ENCODE measurements at places on chromosomes 11 and 22.

GRCh38 chr22:19940536-19941364 is 822 bp upstream of the COMT start:
- DNase-seq: no peak

DNA sequence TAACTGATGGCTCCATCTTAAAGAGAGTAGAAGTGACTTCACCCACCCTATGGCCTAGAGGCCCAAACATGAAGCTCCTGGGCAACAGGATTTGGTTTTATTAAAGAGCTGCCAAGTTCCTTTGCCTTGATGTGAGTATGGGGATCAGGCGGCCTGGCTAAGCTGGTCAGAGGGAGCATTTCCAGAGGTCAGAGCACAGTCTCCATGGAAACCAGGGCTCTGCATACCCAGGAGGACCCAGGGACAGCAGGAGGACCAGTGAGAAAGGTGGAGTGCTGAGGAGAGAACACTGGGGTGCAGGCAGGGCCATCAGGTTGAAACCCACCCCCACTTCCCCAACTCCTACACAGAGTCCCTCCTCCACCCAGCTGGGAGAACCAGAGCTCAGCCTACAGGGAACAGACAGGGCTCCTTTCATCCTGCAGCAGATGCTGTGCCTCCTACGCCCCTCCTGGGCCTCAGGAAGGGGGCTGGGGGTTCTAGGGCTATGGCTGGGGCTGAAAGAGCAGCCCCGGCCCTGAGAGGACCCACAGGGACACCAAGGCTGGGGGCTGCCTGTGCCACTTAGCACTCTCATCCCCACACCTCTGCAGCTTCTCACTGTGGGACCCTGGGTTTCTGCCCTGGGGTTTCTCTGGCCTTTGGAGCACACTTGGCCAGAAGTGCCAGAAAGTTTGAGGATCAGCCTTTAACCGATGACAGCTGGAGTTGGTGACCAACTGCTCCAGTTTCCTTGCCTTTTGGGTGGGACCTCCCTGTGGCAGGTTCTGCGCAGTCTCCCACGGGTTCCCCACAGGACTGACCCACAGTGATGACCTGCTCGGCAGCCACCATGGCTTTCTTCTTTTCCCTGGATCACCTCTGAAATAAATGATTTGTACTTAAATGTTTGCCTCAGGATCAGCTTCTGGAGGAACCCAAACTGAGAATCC is 13.8 kb upstream of the P2RY6 start:
- no peak for DNase-seq

DNA sequence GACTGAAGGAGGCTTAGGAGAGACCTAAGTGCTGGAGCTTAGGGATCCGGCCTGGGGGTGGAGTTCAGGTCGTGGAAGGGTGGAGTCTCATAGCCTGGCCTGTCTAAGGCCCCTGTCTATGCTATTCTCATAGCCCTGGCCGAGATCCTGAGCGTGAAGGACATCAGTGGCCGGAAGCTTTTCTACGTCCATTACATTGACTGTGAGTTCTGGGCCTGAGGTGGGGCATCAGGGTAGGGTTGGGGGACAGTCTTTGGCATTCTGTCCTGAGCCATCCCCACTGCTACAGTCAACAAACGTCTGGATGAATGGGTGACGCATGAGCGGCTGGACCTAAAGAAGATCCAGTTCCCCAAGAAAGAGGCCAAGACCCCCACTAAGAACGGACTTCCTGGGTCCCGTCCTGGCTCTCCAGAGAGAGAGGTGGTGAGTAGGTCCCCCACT is 603 bp downstream of the KAT5 start:
- no peak for DNase-seq

DNA sequence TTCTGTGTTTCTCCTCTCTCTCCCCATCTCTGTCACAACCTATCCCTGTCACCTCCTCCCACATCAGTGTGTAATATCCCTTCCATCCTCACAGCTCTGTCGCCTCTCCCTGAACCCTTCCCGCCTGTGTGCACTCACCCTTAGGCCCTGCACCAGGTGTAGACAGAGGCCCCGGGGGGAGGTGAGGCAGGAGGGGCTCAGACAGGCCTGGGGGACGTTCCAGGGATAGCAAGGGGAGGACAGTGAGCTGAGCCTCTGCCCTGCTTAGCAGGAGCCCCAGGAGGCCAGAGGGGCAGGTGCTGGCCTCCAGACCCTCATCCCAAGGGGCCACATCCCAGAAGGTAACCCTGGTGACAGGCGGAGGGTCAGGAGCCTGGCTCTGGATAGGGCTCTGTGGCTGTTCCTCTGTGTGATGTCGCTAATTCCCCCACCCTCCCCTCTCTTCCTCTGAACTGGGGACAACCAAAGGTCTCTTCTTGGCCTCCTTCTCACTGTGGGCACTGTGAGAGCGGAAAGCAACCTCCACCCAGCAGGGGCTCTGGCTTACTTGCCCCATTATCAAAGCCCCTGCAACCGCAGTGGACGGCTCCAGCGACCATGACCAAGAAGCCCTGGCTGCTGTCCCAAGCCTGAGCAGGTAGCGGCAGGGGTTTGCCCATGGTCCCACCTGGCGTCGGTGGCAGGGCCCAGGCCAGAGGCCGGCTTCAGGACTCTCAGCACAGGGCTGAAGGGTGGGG is 35.7 kb downstream of the KCNJ4 start:
- no peak for DNase-seq

DNA sequence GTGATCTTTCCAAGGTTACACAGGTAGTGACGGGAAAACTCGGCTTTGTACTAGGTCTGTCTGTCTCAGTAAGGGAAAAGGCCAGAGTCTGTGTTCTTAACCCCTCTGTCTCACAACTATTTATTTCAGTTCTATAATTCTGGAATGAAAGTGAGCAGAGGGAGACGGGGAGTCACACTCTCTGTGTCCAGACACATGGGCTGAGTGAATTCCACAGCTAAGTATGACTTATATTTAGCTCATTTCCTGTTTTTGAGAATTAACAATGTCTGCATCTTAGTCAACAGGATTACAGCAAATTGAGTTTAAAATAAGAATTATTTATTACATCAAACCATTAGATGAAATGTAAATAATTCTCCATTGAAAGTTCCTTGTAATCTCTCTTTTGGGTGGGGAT is 62.5 kb upstream of the OR4B1 start:
- DNase-seq: no peak

DNA sequence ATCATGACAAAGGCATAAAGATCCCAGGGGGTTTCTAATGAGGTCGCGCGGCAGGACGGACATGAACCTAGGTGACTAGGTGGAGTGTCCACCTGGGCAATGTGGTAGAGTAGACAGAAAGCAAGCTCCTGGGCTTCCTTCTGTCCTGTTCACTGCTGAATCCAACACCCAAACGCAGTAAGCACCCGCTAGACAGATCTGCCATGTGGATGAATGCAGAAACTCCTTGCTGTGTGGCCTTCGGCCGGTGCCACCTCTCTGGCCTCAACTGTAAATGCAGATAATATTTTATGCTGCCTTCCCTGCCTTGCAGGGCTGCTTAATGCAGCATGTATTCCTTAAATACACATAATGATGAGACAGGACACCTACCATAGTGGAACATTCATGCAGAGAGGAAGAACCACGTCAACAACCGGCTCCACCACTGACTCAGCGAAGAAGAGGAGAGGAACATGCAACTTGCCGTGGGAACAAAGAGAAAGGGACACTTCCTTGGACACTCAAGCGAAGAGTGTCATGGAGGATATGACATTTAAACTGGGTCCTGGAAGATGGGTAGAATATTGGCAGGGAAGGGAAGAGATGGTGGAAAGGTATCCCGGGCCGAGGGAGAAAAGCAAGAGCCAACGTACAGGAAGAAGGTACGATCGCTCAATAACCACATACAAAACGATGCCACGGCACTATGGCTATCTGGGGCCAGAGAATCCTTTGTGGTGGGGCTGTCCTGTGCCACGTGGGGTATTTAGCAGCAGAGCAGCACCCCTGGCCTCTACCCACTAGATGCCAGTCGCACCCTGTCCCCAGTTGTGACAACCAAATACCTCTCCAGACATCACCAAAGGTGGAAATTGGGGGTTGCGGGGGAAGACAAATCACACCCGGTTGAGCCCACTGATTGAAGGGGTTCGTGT is 30.8 kb downstream of the MYH9 start:
- no peak for DNase-seq

DNA sequence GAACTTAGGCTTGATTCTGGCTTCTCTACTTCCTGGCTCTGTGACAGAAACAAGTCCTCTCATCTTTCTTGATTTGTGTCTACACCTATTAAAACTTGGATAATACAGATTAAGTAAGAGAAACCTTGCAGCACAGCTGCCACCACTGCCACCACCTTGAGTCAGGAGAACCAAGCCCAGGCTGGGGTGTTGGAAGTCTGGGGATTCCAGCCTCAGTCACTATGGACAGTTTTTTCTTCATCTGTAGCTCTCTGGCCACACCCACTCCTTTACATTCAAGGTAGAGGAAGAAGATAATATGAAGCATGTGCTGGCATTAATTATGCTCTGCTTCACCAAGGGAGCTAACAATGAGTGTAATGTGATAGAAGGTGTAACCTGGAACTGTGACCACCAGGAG is 75.7 kb downstream of the RELT start:
- no peak for DNase-seq

DNA sequence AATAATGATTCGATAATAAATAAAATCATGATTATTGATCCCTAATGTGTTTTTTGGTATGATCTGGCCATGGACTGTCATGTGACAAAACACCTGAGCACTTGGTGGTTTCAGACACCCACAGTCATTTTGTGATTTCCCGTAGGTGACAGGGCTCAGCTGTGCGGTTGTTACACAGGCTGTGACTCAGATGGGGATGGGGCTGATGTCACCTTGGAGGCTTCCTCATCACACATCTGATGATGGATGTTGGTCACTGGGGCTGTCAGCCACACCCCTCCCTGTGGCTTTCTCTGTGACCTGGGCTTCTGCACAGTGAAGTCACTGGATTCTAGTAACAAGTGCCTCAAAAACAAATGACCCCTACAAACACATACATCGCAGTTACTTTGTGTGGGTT is 995.1 kb downstream of the BRD1 start:
- no peak for DNase-seq

DNA sequence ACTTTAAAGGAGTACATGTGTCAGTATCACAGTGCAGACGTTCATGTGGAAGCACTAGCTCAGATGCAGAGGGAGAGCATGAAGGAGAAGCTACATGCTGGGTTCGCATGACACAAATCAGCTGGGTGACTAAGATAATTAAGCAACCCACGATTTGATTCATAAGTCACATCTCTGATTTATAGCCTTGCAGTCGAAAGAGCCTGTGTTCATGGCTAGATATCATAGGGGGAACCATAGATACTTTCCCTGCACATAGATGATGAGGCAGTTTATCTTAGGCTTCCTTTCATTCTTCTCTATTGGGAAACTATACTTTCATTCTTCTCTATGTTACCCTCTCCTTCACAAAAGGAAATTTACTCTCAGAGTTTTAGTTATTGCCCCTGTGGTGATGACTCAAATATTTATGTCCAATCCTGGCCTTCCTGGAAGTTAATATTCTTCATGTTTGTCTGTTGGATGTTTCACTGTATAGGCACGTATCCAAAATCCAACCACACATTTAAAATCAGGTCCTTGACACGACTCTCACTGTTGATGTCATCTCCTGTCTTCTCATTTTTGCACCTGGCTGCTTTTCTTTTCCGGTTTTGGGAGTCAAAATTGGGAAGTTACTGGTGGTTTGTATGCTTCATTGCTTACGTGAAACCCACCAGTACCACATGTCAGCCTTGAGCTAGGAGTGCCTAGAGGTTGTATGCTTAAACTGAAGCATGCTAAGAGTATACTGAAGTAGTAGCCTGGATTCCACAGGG is 56.3 kb upstream of the SLC5A12 start:
- no peak for DNase-seq

GRCh38 chr11:10952872-10953271 is 95.0 kb upstream of the ZBED5 start:
- no peak for DNase-seq

DNA sequence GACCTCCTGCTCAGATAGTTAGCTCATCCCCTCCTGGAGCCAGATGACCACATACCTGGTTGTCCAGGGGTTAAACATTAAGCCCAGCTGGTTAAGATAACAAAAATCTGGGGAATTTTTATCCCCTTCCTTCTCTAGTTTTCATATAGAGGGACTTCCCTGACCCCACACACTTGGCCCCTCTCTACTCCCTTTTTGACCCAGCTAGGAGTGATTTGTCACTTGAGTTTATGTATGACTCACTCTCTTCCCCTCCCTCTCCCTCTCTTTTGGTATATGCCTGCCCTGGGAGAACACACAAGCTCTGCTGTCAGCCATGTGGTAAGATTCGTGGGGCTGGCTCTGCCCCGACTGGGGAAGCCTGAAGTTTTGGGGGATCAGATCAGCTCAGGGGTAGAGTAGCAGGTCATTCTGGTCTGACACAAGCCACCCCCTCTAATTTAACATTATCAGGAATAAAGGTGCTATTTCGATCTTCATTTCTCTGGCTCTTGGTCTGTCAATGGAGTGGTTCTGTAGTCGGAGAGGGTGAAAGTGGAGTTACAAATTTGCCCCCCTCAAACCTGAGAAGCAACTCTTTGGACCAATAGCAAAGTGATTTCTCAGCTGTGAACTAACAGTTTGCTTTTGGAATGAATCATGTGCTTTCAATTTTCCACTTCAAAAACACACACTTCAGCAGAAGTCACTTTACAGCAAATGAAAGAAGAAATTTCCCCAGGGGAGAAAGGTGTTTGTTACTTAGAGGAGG is 415.3 kb upstream of the CADM1 start:
- DNase-seq: no peak

GRCh38 chr22:38135133-38135706 is 24.7 kb upstream of the BAIAP2L2 start:
- DNase-seq: peak; percentile 8

GRCh38 chr11:85694385-85694980 is 8.5 kb upstream of the CCDC89 start:
- no peak for DNase-seq

- DNase-seq: no peak
These were observed 80.8 kb downstream of the ALX4 start for GRCh38 chr11:44229098-44229497.

- DNase-seq: no peak
These were observed 11.2 kb upstream of the DGKZ start for GRCh38 chr11:46335890-46336562.

- DNase-seq: no peak
These were observed 54.0 kb upstream of the CD44 start for GRCh38 chr11:35084817-35085440.
